ENCODE measurements at places on chromosomes 2 and 18.

DNA sequence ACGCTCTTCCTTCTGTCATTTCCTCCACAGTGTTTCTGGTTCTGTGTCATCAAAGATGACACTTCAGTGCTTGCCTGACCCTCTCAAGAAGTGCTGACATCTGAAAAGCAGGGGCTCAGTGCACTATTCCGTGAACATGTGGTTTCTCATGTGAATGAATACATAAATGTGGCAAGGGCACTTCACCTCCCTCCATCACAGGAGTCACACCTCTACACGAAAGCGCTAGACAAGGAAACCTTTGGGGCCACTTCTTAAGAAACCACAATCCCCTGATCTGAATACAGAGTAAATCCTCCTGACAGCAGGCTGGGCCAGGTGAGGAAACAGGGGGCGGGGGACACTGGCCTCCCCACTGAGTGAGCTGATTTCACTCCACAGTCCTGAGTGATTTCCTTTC, 145.8 kb upstream of the ACAA2 start:
- no peak for DNase-seq

DNA sequence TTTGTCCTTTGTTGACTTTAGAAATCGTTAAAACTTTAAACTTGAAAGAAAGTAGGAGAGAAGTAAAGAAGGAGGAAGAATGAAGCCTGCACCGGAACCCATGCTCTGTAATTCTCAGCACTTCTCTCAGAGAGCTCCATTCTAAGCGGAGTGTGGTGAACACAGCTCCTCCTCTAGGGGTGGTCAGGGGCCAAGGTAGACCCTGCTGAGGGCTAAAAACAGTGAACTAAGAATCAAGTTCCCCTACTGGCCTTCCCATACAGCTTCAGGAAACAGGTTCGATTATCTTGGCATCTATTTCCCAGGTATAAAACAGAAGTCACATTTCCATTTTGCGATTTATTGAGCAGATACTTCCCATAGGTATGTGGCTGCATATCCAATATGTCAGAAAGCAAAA, 92.7 kb upstream of the ASAP2 start:
- DNase-seq, result no peak

DNA sequence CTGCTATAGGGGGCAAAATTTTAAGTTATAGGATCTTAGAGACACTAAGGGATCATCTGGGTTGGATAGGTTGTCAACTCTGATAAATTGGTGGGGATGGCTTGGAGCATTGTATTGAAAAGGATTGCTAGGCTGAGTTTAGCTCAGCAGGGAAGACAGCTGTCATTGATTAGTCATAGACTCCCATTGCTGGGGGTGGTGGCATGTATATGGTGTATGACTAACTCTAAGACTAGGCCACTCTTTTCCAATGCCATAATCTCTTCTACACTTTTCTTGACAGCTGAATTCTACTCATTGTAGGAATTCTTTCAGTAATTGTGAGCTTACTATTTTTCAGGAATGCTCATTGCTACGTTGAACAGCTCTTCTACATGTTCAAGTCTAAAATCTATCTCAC, 81.3 kb upstream of the PELI1 start:
- no peak for DNase-seq

GRCh38 chr18:7447318-7448028, 119.6 kb upstream of the PTPRM start:
- DNase-seq, result no peak

GRCh38 chr2:152394326-152394725, 59.4 kb downstream of the FMNL2 start:
- DNase-seq, result no peak

Data from B cell (primary cell).